ENCODE measurements at places on chromosomes 2 and 18.

DNA sequence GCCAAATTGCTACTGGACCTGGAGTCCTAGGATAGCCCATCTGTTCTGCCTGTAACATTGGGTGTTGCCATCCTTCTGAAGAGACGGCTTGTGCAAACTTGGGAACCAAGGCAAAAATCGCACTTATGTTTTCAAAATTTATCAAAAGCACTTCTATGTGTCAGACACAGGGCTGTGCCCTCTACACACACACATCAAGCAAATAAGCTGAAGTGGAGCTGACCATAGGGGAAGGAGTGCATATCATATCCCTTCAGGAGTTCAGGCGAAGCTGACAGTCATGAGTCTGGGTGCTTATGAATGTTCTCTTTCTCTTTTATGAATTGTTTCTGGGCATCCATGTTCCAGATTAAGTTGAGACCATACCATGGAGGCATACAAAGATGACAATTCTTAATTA is 247.9 kb downstream of the CYRIA start:
- no peak for DNase-seq

GRCh38 chr18:63099848-63100629 is 219.5 kb downstream of the BCL2 start:
- no peak for DNase-seq

- DNase-seq = no peak
These were observed 582 bp upstream of the RAB31 start for GRCh38 chr18:9707381-9708056.

DNA sequence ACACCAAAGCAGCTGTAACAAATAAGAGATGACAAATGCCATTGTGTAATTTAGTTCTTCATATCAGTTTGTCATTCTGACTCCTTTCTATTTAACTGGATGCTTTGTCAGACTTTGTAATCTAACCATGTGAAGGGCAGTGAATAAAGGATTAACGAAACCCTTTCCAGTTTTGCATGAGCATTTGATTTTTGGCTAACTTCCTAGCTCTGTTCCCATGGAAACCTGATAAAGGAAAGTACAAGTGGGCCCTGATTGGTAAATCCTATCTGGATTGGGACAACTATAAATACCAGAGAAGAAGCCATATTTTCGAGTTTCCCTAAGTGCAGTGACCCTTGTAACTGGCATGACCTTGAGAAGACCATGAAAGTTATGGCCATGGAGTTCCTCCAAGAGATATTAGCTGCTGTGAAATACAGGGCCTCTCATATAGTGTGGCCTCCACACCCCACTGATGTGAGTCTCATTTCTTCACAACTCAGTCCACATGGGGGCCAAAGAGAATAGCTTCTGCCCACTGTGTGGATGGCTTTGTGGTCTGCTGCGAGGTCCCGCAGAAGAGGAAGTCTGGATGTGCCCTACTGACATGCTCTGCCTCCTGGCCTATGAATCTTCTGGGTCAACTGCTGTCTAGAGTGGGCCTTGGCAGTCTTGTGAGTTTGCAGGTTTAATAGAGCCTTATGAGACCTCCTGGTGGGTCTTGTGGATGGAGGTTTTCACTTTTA is 38.2 kb upstream of the CYP1B1 start:
- DNase-seq = no peak

DNA sequence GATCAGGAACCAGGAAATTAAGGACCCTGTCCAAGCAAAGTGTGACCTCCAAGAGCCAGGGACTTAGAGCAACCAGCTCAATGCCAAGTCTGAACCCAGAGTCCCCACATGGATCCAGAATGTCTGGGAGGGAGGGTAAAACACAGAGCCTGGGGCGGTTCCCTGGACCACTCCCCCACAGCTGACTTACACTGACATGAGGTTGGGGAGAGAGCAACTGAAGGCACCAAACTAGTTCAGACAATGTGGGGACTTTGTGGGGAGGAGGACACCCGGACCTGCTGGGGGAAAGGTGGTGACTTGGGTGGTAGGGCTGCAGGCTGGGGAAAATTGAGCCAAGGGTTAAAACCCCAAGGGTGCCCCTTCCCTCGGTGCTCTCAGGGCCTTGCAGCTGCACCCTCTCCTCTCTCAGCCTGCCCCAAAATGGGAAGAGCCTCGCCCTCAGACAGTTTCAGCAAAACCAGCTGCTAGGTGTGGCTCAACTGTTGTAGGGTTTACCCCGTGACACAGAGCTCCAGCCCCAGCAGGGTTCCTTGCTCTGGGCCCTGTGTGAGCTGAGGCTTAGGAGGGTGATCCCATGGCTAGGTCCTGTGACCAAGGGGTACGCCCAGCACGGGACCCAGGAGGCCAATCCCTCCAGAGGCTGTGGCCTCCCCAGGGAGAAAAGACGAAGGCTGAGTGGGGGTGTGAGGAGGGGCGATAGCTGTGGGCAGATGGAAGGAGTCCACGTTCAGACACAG is 28.6 kb downstream of the MARCO start:
- no peak for DNase-seq

- no peak for DNase-seq
These were observed 44.4 kb upstream of the ATL2 start for GRCh38 chr2:38421274-38422056.

- DNase-seq = no peak
These were observed 153.3 kb upstream of the NDUFV2 start for GRCh38 chr18:8949206-8949605.

DNA sequence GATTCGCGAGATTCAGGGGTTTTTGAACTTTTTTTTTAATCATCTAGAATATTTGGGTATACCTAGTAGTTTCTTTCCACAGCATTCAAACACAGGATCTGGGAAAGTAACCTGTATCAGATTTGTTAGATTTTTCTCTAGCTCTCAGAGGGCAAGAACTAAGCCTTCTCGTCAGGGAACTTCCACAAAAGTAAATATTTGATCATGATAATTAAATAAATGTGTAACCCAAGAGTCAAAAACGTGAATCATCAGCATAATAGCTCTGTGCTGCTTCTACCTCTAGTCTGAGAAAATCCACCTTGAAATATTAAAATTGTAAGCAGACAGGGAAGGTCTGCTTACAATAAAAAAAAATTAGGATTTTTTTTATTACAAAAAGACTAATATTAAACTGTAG is 225.7 kb upstream of the SPOPL start:
- DNase-seq = no peak

- no peak for DNase-seq
These were observed 247.3 kb upstream of the SP5 start for GRCh38 chr2:170467568-170468422.

- DNase-seq = no peak
These were observed 8.8 kb downstream of the PELI1 start for GRCh38 chr2:64135421-64135820.

DNA sequence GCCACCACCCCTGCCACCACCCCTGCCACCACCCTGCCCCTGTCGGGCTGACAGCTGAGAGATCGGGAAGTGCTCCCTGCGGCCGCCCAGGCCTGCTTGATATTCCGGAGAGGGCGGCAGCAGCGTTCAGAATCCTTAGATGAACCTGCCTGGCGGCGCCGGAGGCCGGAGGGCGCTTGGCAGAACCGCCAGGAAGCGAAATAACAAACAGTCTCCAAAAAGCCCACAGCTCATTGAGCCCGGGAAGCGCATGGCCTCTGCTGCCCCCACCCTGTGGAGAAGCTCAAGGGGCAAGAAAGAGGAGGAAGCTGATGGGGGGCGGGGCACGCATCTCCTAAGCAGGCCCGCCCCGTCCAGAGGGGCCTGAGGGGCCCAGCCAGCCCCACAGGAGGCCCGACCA is 92.2 kb upstream of the MBOAT2 start:
- no peak for DNase-seq

DNA sequence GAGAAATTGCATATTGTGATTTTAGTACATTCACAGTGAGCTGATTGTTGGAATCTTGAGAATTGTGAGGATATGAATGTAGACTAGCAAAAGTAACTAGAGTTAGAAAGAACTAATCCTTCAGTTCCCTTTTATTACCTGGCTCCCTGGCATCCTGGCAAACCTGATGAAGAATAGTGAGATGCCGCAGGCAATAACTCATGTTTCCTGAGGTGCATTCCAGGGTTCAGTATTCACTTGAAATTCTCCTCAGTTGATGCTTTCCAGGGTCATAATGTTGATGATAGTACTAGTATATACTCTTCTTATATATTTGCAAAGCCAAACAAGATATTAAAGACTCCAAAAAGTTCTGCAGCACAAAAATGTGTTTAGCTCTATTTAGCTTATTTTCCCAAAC is 432.1 kb upstream of the CELF4 start:
- DNase-seq = no peak

- DNase-seq = peak; percentile 80
These were observed 625 bp downstream of the ARPC2 start for GRCh38 chr2:218217360-218218267.

DNA sequence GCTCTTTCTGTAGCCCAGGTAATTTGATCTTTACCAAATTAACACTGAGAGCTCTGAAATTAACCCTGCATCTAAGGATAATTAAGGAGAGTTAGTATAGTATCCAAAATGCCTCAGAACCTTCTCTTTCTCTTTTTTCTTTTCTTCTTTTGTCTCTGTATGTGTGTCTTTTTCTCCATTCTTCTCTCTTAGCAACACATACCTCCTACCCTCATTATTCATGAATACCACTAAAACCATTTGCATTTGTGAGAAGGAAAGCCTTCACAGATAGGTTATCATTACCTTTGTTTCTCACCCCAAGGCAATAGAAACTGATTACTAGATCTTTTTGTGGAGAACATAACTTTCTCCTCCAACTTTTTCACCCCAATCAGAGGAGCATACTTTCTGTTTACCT is 376.5 kb upstream of the NXPH2 start:
- DNase-seq = no peak

DNA sequence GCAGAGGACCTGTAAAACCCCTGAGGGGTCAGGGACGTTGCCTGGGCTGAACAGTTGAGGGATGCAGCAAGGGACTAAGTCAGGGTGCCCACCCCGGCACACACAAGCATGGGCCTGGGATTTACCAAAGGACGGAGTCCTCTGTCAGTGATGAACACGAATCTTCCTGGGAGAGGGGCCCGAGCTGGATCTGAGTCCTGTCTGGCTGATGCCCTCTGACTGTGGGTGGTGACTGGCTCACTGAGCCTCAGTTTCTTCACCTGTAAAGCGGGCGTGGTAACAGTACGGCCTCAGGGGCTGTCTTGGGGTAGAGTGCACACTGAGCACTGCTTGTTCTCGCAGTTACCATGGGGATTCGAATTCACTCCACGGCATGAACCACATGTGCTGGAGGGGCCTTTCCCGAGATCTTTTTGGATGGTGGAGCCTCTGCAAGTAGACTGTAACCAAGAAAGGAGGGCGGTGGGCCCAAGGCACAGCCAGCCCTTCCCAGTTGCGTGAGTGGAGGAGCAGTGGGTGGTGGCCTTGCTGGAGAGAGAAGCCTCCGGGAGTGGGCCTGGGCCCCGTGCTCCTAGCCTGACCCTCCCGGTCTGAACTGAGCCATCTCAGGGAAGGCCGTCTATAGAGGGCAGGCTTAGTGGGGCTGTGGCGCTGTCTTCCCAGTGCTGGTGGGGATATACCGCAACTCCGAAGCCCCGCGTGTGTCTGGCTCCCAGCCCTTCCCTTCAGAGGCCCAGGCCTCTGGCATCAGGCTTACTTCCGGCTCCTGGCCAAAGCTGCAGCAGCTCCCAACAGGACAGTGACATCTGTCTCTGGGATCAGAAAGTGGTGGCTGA is 130.8 kb upstream of the HS6ST1 start:
- no peak for DNase-seq

GRCh38 chr2:217090024-217090473 is 230.2 kb upstream of the TNP1 start:
- DNase-seq = no peak

DNA sequence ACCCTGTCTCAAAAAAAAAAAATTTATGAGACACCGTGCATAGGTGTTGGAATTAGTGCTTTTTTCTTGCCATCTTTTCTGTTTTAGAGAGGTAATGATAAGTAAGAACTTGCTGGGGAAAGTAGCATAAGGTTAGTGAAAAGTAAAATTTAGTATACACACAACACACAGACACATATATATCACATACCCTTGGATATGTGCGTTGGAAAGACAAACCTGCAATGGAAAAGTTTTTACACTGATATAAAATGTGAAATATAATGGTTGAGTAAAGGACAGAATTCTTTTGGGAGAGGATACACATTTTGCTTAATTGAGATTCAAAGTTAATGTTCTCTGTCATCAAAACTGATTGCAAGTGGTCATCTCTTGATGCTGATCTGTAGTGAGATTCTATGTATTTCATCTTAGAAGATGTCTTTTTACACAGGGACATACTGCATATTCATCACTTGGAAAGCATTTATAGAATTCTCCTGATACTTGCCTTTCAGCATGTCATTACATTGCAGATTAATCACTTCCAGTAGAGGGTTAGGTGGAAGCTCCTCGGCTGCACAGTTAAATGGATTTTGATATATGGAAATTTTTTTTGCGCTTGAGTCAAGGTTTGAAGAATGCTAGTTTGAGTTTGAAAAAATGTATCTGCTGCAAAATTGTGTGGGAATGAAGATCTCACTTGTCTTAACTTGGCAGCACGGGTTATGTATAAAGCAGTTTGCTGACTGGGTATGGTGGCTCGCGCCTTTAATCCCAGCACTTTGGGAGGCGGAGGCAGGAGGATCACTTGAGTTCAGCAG is 13.5 kb downstream of the PPP1CB start:
- no peak for DNase-seq

GRCh38 chr18:59996370-59996966 is 96.7 kb downstream of the PMAIP1 start:
- DNase-seq = no peak

GRCh38 chr2:58574873-58575272 is 333.7 kb upstream of the FANCL start:
- DNase-seq = no peak

GRCh38 chr2:239763433-239764097 is 261.6 kb downstream of the NDUFA10 start:
- no peak for DNase-seq

- DNase-seq = no peak
These were observed 31.4 kb upstream of the KCNG2 start for GRCh38 chr18:79766308-79766707.

GRCh38 chr2:72183016-72183415 is 35.4 kb upstream of the CYP26B1 start:
- no peak for DNase-seq

GRCh38 chr2:166468124-166469024 is 25.7 kb downstream of the SCN7A start:
- DNase-seq = no peak

DNA sequence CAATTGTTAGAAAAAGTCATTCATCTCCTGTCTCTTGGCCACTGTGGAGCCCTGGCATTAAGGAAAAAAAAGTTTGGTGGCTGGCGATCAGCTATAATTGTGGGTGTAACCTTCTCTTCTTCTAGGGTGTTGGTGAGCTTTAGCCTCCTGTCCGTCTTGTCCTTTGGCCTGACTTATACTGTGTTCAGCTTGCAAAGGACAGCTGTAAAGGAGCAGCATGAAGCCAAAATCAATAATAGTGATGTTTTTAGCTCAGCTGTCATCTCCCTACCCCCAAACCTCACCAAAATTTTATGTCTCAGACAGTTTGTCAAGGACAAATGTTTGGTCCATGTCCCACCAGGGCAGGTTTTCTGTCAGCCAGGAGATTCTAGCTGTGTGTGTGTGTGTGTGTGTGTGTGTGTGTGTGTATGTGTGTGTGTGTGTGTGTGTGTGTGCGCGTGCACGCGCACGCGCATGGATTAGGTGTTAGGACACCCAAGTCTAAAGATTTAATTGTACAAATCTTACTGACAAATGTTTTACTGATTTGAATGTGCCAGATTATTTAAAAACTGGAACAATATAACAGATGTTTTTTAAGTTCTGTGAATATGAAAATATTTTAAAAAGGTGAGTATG is 109.2 kb downstream of the PTPRM start:
- DNase-seq = no peak
